ENCODE measurements at places on chromosomes 11 and 22.

GRCh38 chr11:15725246-15725645, 610.5 kb downstream of the INSC start:
- no peak for DNase-seq

DNA sequence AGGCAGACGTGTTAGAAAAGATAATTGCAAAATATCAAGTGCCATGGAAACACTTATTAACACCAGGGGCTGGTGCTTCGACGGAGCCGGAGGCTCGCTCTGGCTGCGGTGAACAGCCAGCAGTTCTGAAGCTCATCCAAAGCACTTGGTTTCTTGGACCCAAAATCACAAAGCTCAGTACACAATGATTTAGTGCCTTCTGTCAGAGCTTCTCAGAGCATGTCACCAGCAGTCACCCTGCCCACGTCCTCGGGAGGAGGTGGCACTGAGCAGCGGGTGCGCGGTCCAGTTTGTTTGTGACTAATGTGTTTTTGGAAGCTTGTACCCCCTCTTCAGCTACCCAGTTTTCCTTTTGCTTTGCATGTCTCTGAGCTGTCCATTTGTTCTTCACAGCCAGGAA, 58.7 kb upstream of the KIRREL3 start:
- DNase-seq = no peak

GRCh38 chr11:34242037-34242625, 115.7 kb downstream of the ABTB2 start:
- no peak for DNase-seq

DNA sequence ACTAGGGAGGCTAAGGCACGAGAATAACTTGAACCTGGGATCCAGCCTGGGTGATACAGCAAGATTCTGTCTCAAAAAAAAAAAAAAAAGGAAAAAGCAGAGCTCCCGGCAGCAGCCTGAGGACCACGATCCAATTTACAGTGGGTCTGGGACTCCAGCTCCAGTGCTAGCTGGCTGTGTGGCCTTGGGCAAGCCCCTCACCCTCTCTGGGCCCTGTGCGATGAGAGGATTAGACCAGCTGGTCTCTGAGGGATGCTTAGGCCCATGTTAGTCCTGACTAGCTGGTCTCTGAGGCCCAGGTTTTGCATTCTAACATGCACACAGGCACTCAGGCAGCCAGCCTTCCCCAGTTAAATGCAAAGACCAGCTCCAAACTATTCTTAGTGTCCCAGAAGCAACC, 13.7 kb downstream of the CARD10 start:
- DNase-seq = no peak

DNA sequence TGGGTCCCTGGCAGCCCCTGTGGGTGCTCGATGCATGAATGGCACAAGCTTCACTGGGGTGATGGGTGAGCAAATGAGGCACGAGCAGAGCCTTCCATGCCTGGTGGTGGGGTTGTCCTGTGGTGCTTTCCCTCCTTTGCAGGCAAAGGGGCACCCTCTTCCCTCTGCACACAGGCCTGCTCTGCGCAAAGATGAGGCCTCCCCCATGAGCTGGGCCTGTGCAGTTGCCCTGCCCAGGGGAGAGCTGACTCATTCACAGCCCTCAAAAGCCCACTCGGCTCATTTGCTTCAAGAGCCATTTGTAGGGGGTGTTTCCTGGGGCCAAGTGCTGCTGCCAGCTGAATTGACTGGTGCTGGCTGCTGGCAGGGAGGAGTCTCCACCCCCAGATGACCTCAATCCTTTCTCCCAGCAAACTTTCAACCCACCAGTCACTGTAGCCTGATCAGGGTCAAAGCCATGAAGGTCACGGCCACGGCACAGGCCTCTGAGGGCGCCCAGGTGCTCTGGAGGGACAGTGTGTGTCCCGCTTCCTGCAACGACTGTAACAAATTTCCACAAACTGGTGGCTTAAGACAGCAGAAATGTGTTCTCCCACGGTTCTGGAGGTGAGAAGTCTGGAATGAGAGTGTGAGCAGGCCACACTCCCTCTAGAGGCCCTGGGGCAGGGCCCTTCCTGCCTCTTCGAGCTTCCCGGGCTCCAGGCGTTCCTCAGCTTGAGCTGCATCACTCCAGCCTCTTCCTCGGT, 48.8 kb upstream of the ANO1 start:
- no peak for DNase-seq

- no peak for DNase-seq
These were observed 10.7 kb upstream of the GSTP1 start for GRCh38 chr11:67572747-67573419.

- DNase-seq = no peak
These were observed 189.4 kb upstream of the NCAM1 start for GRCh38 chr11:112771851-112772250.

GRCh38 chr11:1834779-1835670, at the start of gene SYT8:
Gene SYT8, plus strand, starts transcription at chr11:1834990. Its CDS starts 116 bp downstream, at chr11:1835106.
- DNase-seq = no peak

- DNase-seq = no peak
These were observed 3.9 kb downstream of the DBX1 start for GRCh38 chr11:20156280-20156875.

- peak; percentile 24 for DNase-seq
These were observed 84.7 kb downstream of the MSANTD4 start for GRCh38 chr11:105937331-105937730.

DNA sequence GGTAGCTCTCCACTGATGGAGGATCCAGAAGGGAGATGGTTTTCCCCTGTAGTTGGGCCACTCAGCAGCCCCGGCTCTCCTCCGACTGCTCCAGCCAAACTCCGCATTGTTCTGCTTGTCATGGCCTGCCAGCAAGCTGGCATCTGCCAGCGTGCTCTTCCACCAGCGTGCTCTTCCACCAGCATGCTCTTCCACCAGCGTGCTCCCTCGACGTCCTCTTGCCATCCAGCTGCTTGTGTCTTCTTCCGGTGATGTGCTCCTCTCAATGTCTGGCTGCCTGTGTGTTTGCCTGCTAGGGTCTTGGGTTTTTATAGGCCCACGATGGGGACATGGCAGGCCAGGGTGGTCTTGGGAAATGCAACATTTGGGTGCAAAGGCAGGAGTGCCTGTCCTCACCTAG, 43.5 kb upstream of the GNAZ start:
- no peak for DNase-seq

DNA sequence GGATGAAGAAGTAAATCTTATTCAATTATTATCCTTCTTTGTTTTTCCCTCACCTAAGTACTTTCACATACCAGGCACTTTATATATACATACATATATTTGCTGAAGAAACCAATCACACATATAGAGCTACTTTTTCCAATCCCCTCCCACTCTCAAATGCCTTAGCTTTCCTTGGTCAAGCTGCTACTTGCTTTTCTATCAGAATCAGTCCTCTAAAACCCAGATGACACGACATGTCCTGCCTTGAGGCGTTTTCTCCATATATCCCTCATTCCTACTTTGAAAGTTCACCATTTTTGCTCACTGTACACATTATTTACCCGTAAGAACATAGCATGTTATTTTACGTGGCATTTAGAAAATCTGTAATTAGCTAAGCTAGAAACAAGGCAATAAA, 5.4 kb downstream of the RAB38 start:
- DNase-seq = no peak

GRCh38 chr11:109644152-109644551, 222.2 kb downstream of the C11orf87 start:
- peak; percentile 0 for DNase-seq

DNA sequence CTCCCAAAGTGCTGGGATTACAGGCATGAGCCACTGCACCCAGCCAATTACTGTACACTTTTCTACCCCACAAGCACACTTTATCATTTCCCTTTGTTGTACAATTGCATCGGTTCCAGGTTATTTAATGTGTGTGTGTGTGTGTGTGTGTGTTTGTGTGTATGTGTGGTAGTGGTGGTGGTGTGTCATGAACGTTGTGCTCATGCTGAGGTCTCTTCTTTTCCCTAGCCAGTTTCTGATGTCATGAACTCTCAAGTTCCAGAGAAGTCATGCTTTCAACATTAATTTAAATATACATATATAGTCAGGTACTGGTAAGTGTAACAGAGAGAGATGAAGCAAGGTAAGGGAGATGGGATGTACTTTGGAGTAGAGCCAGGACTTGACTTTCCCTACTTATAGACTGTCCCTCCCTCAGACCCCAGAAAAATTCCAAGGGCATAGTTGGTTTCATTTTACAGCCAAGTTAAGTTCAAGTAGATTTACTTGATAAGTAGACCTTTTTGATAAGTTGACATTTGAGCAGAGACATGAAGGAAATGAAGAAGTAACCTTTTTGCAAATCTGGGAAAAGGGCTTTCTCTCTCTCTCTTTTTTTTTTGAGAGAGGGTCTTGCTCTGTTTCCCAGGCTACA, 42.7 kb downstream of the WEE1 start:
- no peak for DNase-seq

Measured in fibroblast of skin of left quadriceps (primary cell).